GM23248 (cell line): ENCODE measurements at places on chromosomes 3 and 15. TPM values are rescaled to one million over a fixed set of nuclear protein-coding genes. Genes with fewer than 3 reads are reported as not detected.

GRCh38 chr3:14096742-14097141, 27.9 kb downstream of the CHCHD4 start:
- DNase-seq = no peak

DNA sequence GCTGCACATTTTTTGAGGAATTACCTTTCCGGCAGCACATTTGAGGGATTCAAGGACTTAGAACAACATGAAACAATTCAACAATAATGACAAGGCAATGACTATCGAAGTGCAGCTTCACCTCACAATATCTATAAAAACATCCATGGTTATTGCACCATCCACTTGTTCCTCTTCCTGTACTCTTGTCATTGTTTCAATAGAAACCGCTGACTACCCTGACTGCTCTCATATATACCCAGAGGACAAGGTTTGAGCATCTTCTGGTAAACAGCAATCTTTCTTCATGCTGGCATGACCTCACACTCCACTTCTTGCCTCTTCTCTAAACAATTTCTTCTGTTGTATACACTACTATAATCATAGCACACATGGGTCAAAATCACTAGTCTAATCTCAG, 864.9 kb downstream of the FHIT start:
- no peak for DNase-seq

RETNLB gene
- total RNA-seq = not detected in 2 replicates

GP5 gene
- 0.11 TPM in 1 of 2 replicates, not detected in the other for total RNA-seq

DNA sequence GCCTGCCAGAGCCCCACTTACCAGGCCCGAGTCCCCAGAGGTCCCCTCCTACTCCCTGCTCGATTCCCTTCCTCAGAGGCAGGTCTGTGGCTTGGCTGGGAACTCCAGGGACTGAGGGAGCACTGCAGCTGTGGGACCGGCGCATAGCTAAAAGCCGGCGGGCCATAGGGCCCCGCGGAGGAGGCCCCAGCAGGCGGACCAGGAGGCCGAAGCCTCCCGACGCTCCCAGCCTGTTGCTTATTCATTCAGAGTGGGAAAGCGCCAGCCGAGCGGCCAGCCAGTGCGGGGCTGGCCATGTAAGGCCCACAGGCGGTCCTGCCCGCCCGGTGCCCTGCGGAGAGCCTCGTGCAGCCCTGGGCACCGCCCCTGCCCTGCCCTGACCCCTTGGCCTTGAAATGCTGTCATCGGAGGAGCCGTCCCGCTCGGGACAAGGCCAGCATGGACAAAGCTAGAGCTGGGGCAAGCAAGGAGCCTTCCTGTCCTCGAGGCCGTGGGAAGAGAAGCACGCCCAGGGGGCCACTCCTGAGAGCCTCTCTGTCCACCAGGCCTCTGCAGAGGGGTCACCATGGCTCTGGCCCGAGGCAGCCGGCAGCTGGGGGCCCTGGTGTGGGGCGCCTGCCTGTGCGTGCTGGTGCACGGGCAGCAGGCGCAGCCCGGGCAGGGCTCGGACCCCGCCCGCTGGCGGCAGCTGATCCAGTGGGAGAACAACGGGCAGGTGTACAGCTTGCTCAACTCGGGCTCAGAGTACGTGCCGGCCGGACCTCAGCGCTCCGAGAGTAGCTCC, at the start of gene LOXL1:
LOXL1 (plus strand) TSS at position 244 of the 784 bp plus-strand sequence; CDS start at position 566, 322 bp downstream.
- peak; percentile 98 for DNase-seq

ECE2 gene
- not detected in 2 replicates for total RNA-seq

DNA sequence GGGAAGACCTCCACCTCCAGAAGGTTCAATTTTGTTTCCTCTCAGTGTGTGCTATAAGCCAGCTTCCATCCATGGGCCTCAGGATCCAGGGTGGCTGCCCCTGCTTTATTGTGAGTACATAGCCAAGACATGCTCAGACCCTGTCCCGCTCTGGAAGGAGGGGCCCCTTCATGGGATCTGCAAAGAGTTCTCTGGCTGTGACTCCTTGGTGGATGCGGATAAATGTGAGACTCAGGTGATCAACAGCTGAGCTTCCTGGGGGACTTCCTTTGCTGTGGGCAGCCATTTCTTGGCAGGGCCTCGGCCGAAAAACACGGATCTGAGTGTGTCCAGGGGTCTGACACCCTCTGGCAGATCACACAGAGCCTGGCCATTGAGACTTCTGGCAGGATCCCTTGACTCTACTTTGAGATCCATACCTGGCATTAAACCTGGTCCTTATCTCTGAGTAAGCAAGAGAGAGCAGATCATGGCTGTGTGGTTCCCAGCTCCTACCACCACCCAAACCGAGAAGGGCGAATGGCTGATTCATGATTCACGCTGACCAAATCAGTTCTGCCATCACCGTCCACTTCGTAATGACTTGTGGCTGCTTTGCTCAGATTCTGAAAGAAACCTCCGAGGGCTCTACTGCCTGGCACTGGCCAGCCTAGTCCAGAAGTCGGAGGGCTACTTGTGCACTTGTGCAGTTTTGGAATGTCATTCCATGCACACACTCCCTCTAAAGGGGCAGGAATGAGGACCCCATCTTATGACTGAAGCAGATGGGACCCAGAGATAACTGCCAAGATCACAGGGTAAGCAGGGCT, 68.1 kb downstream of the SENP2 start:
- DNase-seq = no peak

DNA sequence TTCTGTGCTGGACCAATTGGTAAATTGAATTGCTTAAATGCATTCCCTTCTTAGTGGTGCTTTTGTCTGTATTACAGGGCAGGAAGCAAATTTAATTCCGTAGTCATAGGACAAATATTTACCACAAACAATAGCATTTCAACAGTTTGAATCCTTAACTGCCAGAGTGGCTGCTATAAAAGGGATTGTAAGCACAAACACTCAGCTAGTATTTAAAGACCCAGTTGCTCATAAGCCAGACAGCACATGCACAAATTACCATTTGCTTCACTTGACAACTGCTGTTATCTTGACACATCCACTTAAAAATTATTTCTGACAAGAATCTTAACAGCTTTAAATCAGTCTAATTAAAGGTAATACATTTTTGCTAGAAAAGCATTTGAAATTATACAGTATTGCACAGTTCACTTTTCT, 490.2 kb upstream of the ADAMTS9 start:
- DNase-seq = peak; percentile 60

KBTBD13 gene
- not detected in 2 replicates for total RNA-seq

- DNase-seq = no peak
Measured at GRCh38 chr3:110969229-110970211, 102.1 kb upstream of the NECTIN3 start.

ATP13A5 gene
- not detected in 2 replicates for total RNA-seq

- no peak for DNase-seq
Measured at GRCh38 chr15:59240036-59240435, 33.4 kb downstream of the LDHAL6B start.

DNA sequence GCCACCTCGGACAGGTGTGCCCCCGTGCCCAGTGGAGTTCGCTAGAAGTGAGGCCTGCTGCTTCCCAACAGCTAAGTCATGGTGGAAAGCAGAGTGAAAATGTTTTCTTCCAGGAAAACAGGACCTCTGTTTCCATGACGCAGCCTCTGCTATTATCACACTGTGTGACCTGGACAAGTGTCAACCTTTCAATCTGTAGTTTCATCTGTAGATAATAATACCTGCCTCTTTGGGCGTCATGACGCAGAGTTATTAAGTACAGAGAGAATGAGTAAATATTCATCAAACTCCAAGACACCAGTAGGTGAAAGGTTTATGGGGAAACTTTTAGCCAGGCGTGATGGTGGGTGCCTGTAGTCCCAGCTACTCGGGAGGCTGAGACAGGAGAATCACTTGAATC, 62.3 kb downstream of the TMEM44 start:
- no peak for DNase-seq

DNA sequence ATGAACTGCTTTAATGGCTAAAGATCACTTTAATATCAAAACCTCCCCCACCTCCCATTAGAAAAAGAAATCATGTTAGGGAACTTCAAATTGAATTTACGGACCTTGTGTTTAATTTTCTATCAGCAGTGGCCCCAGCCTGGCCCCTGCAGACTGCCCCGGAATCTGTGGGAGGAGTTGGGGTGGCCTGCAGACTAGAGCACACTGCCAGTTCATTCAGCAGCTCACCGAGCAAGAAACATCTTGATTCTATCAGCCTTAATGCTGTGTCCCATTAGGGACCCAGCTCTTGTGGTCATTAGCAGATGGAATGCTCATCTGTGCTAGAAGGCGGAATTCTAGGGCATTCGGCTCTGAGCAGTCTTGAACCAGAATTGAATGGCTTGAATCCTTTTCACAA, 54.2 kb downstream of the FLNB start:
- DNase-seq = peak; percentile 56
